Osteoblast (primary cell): ENCODE measurements at places on chromosomes 7 and 10. TPM values are rescaled to one million over a fixed set of nuclear protein-coding genes. Genes with fewer than 3 reads are reported as not detected.

- no peak for DNase-seq
Observed at GRCh38 chr7:70434821-70435220, 697.1 kb upstream of the GALNT17 start.

DNA sequence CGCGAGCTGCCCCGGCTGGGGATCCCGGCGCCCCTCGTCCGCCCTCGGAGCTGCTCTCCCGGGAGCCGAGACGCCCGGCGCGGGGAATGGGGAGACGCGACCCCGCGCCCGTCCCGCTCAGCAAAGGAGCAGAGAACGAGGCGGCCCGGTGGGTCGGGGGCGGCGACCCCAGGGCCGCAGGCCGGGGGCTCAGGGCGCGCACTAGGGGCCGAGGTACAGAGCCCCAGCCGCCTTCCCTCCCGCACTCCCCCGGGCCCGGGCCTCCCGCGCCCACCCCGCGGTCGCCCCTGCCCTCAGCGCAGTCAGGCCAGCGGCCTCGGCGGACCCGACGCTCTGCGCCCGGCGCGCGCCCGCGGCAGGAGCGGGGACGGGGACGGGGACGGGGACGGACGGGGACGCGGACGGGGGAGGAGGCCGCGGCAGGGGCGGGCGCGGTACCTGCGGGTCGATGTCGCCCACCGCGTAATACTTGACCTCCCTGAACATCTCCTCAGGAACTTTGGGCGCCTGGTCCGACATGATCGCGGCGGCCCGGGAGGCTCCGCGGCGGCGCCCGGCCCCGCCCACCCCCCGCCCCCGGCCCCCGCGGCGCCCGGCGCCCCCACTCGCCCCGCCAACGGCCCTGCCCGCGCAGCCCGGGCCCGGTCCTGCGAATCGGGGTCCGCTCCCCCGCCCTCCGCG lies 373 bp downstream of the PAXIP1 start:
- DNase-seq = peak; percentile 93

DNA sequence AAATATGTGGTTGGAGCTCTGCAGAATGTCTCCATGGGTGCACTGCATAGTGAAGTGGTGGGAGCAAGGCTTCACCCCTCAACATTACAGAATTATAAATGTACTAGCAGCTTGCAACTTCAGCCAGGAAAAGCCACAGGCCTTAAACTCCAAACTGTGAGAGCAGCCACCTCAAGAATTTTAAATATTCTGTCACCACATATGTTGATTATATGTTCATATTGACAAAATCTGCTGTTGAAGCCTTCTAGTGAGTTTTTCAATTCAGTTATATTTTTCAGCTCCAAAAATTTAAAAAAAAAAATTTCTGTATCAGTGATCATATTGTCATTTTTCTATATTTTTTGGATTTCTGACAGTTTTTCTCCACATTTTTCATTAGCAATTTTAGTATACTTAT lies 30.9 kb upstream of the AKR1C2 start:
- no peak for DNase-seq

DNA sequence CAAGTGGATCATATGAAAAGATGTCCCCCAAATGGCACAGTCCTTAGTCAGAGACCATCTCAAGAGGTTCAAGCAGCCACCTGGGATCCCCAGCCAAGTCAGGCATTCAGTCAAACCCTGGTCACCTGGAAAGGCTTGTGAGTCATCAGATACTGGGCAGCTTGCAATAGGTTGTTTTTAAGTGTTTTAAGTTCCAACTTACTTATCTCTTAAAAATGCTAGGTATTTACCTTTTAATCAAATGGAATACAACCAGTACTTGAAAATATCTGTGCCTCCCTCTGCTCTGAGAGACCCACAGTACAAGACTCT lies 262.2 kb downstream of the WDR11 start:
- no peak for DNase-seq

DNA sequence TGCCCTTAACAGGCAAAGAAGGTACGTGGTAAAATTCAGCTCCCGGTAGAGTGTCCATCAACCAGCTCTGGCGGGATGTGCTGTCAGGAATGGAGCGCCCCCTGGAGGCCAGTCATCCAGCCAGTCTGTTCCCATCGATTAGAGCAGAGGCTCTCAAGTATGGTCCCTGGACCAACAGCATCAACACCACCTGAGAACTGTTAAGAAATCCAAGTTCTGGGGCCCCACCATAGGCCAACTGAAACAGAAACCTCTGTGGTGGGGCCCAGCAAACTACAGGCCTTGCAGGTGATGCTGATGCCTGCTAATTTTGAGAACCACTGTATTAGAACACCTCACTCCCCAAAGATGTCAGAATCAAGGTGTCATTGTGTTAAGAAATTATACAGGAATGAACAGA lies 109.2 kb downstream of the DPY19L1 start:
- no peak for DNase-seq

Gene LRMDA
- total RNA-seq = 17.1 and 18.5 TPM in 2 replicates

- DNase-seq = no peak
Observed at GRCh38 chr10:118161461-118162246, 114.9 kb upstream of the RAB11FIP2 start.

DNA sequence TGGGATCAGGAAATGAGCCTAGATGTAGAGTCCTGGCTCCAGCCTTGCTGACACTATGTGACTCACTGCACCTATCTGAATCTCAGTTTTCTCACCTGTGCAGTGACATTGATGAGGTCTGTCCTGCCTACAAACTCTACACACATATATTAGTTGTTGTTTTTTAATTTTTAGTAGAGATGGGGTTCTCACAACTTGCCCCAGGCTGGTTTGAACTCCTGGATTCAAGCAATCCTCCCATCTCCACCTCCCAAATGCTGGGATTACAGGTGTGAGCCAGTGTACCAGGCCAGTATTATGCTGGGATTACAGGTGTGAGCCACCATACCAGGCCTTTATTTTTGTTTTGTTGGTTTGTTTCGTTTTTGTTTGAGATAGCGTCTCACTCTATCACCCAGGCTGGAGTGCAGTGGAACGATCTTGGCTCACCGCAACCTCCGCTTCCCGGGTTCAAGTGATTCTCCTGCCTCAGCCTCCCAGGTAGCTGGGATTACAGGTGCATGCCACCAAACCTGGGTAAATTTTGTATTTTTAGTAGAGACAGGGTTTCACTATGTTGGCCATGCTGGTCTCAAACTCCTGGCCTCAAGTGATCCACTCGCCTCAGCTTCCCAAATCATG lies 11.8 kb upstream of the DDIT4 start:
- DNase-seq = no peak

Gene H2AZ2
- 93.7 and 98.1 TPM in 2 replicates for total RNA-seq

- no peak for DNase-seq
Observed at GRCh38 chr10:2214092-2214491, 476.8 kb upstream of the ADARB2 start.

GRCh38 chr7:142714375-142714774 lies 34.9 kb upstream of the PRSS1 start:
- no peak for DNase-seq

Gene OR2A12
- total RNA-seq = not detected in 2 replicates

- no peak for DNase-seq
Observed at GRCh38 chr10:22317076-22317370, 835 bp downstream of the COMMD3 start.

Gene ASL
- total RNA-seq = 52.2 and 53.6 TPM in 2 replicates

DNA sequence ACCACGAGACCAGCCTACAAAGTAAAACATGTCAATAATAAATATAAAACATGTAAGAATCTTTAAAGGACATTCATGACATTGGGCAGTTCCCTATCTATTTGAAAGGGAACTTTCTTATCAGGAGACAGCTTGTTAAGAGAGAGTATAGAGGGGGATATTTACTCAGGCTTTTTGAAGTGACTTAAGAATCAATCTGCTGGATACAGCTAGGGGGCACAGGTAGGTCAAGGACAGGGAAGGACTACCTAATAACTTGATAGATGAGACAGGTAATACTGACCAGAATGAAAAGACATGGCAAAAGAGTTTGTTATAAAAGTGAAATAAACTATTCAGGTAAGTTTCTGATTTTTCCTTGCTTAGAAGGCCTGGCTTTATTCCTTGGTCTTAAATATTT lies 21.8 kb upstream of the LRRD1 start:
- no peak for DNase-seq

Gene SFRP5
- total RNA-seq = not detected in 2 replicates

GRCh38 chr10:14536241-14537213 lies 205.8 kb upstream of the FRMD4A start:
- DNase-seq = peak; percentile 41

DNA sequence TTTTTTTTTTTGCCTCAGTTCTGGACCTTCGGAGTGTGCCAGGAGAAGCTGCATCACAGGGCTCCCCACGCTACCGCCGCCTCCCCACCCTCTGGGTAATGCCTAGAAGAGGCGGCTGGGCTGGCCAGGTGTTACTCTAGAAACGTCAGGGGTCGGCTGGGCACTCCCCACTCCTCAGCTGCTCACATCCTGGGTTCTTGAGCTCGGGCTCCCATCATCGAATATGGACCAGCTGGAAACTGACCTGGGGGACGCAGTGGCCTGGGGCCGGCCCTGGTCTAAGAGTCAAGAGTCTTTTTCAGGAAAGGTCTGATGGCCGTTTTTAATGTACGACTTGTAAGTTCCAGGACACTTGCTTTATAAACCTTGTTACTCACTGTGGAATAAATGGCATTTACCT lies 326.5 kb downstream of the WDR37 start:
- no peak for DNase-seq
